Immature natural killer cell (primary cell): ENCODE measurements at places on chromosomes 2 and 18.

- H3K4me3 ChIP-seq: no peak overlapping the region
- H3K36me3 ChIP-seq: no peaks in the 10 kb centered on the region
- no peaks in the 10 kb centered on the region for H3K4me1 ChIP-seq
- no peak overlapping the region for H3K27ac ChIP-seq
- no peak for DNase-seq
These were observed 348.4 kb upstream of the KLHL29 start for GRCh38 chr2:23036629-23037028.

- no peak overlapping the region for H3K4me3 ChIP-seq
- H3K4me1 ChIP-seq: no peaks in the 10 kb centered on the region
- no peaks in the 10 kb centered on the region for H3K36me3 ChIP-seq
- H3K27me3 ChIP-seq: no peaks in the 10 kb centered on the region
- DNase-seq: no peak
These were observed 37.4 kb downstream of the LYPD6B start for GRCh38 chr2:149075853-149076252.

DNA sequence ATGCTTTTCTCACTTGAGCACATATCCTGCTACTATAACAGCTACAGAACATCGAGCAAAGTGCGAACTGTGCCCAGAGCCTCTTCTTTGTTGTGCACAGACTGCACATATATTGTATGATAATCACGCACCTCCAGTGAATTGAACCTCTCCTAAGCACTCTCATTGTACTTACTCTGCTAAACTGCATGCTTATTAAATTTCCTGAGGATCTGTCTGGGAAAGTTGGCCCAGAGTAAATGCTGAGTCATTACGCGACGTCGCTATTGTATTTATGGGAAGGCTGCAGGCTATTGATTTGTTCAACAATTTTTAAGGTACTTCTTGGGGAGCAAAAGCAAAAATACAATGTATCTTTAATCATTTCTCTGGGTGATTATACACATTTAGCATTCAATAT, 399.6 kb upstream of the DSEL start:
- DNase-seq: no peak
- no peak overlapping the region for H3K4me3 ChIP-seq
- no peaks in the 10 kb centered on the region for H3K36me3 ChIP-seq
- peaks cover 1% of the 10 kb centered on the region for H3K27me3 ChIP-seq
- H3K4me1 ChIP-seq: no peaks in the 10 kb centered on the region

GRCh38 chr2:63610525-63610924, 21.8 kb downstream of the MDH1 start:
- H3K4me1 ChIP-seq: no peaks in the 10 kb centered on the region
- peaks cover 16% of the 10 kb centered on the region for H3K36me3 ChIP-seq
- no peaks in the 10 kb centered on the region for H3K27me3 ChIP-seq
- H3K4me3 ChIP-seq: no peak overlapping the region
- no peak for DNase-seq
- H3K27ac ChIP-seq: no peak overlapping the region

DNA sequence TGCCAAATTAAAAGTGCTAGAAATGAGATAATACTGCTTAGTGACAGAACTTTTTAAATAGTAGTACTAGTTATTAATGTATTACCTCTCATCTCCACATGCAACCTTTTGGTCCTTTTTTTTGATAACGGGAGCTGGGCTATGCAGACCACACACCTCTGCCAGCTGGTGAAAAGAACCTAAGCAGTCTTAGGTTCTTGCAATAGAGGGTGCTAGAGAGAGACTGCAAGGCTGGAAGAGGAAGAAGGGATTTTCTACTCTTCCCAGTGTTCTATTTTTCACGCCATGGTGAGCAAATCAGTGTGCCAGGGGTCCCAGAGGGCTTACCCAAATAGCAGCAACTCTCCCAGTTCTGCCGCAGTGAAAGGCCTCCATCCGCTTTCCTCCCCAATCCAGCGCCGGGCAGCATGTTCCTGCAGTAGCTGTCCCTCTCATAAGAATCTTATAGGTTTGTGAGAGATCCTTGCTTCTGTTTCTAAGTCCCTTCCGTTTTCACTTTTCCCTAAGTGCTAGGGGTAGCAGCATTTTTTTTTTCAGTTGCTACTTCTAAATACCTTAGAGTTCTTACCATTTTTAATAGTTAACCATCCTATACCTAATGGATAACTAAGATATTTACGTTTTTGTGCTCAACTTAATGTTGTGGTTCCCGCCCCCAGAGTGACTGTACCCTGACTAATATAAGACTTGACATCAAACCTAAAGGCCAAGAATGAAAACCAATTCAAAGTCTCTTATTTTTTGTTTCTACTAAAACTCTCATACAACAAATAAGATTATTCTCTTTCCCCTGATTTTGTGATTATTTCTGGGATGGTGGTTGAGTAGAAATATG, 69.4 kb upstream of the UBE2E3 start:
- H3K4me1 ChIP-seq: no peaks in the 10 kb centered on the region
- no peaks in the 10 kb centered on the region for H3K36me3 ChIP-seq
- no peak overlapping the region for H3K4me3 ChIP-seq
- H3K27me3 ChIP-seq: peaks cover 2% of the 10 kb centered on the region

GRCh38 chr2:69514406-69514805, 77.2 kb upstream of the NFU1 start:
- H3K27me3 ChIP-seq: peaks cover 4% of the 10 kb centered on the region
- peak overlapping the region; percentile 62 for H3K27ac ChIP-seq
- H3K4me3 ChIP-seq: no peak overlapping the region
- peaks cover 17% of the 10 kb centered on the region for H3K4me1 ChIP-seq
- H3K36me3 ChIP-seq: peaks cover 56% of the 10 kb centered on the region

DNA sequence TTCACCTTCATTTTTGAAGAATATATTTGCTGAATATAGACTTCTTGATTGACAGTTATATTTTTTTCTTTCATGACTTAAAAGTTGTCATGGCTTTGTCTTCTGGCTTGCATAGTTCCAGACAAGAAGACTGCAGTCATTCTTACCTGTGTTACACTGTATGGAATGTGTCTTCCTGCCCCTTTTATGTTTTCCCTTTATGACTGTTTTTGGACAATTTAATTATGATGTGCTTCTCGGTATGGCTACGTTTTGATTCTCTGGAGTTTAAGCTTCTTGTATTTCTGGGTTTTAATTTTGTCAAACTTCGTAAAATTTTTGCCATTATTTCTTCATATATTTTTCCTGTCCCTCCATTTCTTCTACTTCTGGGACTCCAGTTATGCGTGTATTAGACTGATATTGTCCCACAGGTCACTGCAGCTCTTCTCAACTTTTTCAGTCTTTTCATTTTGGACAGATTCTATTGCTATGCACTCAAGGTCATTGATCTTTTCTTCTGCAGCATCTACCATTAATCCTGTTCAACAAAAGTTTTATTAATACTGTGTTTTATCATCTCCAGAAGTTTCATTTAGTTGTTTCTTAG, 17.1 kb downstream of the MTERF4 start:
- no peak overlapping the region for H3K27ac ChIP-seq
- no peaks in the 10 kb centered on the region for H3K27me3 ChIP-seq
- no peak for DNase-seq
- no peak overlapping the region for H3K4me3 ChIP-seq
- H3K4me1 ChIP-seq: no peaks in the 10 kb centered on the region

- H3K27ac ChIP-seq: no peak overlapping the region
- no peak overlapping the region for H3K4me3 ChIP-seq
- no peaks in the 10 kb centered on the region for H3K36me3 ChIP-seq
- H3K27me3 ChIP-seq: peaks cover 3% of the 10 kb centered on the region
These were observed 139.1 kb downstream of the VAPA start for GRCh38 chr18:10052871-10053270.

- H3K27me3 ChIP-seq: peaks cover 4% of the 10 kb centered on the region
- no peaks in the 10 kb centered on the region for H3K4me1 ChIP-seq
- no peak for DNase-seq
- H3K4me3 ChIP-seq: no peak overlapping the region
These were observed 34.8 kb upstream of the RFX8 start for GRCh38 chr2:101509499-101510284.

GRCh38 chr2:33498291-33498956, 22.0 kb downstream of the RASGRP3 start:
- H3K4me3 ChIP-seq: no peak overlapping the region
- DNase-seq: no peak
- H3K36me3 ChIP-seq: no peaks in the 10 kb centered on the region
- H3K27ac ChIP-seq: no peak overlapping the region
- peaks cover 7% of the 10 kb centered on the region for H3K27me3 ChIP-seq
- H3K4me1 ChIP-seq: peaks cover 29% of the 10 kb centered on the region

DNA sequence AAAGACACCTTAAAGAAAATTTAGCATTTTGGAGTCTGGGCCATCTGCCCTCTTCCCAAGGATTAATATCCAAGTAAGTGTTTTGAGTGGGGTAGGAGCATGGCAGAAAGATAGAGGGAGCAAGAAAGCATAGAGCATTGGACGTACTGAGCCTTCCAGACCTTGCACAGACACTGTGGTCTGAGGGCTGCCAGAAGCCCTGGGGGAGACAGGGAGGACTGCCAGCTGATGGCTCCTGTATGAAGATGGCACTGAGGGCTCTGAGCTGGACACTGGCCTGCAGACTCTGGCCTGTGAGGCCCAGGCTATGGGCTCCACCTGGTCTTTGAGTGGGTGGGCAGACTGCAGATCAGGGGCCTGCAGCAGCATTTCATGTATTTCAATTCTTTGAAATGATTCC, 2.9 kb upstream of the PKDCC start:
- DNase-seq: no peak
- no peak overlapping the region for H3K27ac ChIP-seq
